ENCODE measurements at places on chromosomes 16 and 17. TPM values are rescaled to one million over a fixed set of nuclear protein-coding genes. Genes with fewer than 3 reads are reported as not detected.

C17orf107 gene
- total RNA-seq: 2.8 TPM

PIPOX gene
- 1.6 TPM for total RNA-seq

PIEZO1 gene
- 219 TPM for total RNA-seq

PPY gene
- total RNA-seq: not detected

CACNG3 gene
- not detected for total RNA-seq

Measured in activated CD8-positive, alpha-beta memory T cell treated with anti-CD3 and anti-CD28 coated beads for 36 hours (primary cell).